H1 (cell line): ENCODE measurements at places on chromosomes 16 and 17. TPM values are rescaled to one million over a fixed set of nuclear protein-coding genes. Genes with fewer than 3 reads are reported as not detected.
A peak's percentile ranks its signal among the peaks of the same experiment; 100 is the strongest.

Gene KRTAP3-1
- not detected in 2 replicates for total RNA-seq

Gene PTX4
- total RNA-seq: not detected in 2 replicates

Gene ROGDI
- 27.4 and 29.9 TPM in 2 replicates for total RNA-seq

DNA sequence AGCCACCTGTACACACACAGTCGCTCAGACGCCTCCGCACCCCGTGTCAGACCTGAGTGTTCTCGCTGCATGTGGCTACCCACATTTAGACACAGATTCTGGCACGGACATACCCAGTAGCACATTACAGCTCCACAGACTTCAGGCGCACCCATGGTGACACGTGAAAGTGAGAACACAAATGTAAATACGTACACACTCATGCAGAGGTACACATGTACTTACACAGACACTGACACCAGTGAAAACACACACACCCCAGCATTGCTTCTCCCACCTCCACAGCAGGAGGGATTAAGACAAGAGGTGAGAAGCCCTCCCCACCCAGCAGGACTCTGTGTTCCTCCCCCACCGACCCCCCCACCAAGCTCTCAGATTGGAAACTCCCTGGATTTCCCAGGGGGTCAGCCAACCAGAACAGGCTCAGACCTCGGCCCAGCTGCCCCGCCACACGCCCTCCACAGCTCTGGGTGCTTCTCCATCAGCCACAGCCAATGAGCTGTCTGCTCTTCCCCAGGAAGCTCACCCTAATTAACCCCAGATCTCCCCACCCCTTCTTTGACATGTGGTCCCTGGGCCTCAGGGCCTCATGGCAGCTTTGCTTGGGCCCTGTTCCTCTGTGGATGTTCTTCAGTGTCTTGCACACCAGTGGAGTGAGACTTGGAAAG is 5.3 kb upstream of the FOXN1 start:
- no peak for DNase-seq

DNA sequence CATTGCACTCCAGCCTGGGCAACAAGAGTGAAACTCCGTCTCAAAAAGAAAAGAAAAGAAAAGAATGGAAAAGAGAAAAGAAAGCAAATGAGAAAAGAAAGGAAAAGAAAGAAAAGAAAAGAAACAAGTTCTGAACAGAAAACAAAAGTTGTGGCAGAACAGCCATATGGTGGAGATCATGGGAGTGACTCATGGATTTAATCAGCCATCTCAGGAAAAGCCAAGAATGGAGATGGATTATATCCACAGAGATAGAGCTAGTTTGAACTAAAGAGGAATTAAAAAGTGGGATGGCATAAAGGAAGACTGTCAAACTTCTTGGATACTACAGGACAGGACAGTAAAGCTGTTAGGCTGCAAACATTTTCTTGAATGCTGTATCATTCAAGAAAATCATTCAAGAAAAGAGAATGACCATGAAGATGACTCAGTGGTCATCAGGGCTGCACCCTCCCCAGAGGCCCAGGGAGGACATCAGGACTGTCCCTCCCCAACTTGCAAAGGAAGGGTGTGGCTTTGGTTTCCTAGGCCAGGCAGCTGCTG is 120.6 kb downstream of the USP22 start:
- no peak for DNase-seq

- DNase-seq: no peak
These were observed 20.4 kb downstream of the CCDC182 start for GRCh38 chr17:57724729-57725125.

DNA sequence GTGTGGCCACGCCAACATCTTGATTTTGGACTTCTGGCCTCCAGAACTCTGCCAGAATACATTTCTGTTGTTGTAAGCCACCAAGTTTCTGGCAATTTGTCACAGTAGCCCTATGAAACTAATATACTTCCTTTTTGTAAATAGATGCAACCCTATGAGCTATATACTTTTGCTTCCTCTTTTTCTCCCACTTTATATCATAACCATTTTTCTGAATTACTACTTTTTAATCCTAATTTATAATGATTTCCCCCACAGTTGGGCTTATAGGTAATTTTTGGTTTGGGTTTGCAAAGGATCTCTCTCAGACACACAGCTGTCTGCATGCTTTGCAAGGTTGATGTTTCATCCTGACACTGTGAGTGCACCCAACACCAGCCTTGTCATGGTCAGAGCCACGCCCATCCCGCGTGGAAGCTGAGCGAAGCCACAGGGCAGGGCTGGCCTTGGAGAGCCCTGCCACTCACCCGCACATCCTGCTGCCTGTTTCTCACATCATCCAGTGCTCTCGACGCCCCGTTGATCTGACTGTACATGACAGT is 5.8 kb downstream of the TRIM25 start:
- DNase-seq: no peak

- no peak for DNase-seq
These were observed 17.5 kb downstream of the ENDOV start for GRCh38 chr17:80432350-80432955.

- no peak for DNase-seq
These were observed 61.1 kb upstream of the CIBAR2 start for GRCh38 chr16:85173146-85173980.

- DNase-seq: no peak
These were observed 11.3 kb upstream of the COX10 start for GRCh38 chr17:14058051-14058450.

DNA sequence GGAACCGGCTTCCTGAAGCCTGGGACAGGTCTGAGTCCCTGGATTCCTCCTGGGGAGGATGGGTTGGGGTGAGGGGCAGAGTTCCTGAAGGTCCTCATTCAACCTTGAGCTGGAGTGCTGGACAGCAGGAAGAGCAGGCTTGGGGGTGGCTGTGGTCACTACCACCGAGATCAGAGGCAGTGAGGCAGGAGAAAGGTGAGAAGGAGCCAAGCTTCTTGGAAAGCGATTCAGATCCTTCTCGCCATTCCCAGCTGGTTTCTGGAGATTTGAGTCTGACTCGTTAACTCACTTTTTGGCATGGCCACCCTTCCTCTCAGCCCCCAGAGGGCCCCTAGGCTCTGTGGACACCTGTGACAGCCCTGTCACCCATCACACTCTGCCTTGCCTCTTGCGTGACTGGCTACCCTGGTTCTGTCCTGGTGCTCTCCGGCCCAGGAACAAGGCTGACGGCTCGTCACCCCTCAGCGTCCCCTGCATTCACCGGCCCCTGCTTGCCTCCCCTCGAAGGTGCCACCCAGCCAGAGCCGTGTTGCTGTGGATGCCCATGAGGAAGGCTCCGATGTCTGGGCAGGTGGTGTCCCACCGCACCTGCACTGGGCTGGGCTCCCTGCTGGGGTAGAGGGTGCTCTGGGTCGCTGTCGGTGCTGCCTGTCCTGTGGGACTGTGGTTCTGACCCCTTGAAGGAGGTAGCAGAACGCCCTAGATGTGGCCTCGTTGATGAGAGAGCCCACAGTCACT is 9.7 kb upstream of the TIMP2 start:
- DNase-seq: no peak

DNA sequence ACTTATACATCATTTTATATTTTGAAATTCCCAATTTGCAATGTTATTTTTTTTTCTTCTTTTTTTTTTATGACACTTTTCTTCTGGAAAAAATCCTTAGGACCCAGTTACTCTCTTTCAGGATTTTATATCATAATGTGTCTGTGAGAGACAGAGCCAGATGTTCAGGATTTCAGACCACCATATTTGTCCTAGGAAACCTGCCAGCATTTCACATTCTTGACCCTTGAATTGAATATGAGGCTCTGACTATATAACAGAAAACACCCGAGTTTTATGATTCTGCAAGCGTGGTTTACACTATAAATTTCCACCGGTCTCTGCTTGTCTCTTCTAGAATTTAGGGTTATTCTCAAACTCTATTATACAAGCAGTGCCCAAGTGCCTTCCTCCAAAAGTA is 621.0 kb downstream of the WWOX start:
- DNase-seq: no peak

DNA sequence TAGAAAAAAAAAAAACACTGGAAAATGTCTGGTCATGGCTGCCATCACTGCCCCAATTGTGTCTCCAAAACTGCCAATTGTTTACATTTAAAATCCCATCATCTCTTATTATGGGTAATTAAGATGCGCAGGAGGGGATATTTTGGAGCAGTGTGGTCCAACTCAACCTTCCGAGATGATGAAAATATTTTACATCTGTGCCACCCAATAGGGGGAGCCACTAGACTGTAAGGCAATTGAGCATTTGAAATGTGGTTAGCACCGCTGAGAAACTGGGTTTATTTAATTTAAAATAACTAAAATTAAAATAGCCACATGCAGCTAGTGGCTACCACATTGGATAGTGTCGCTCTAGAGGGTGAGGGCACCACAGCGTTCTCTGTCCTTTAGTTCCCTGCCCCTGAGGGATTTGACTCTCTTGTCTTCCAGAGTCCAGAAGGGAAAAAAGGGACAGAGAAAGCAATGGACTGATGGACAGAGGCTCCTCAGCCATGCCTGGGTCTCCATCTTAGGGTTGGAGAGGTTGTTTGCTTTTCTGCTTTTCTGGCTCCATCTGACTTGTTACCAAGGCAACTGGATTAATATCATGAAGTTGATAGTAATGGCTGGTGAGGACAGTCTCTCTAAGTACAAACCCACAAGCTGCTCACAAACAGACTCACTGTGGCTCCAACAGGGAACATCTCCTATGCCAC is 3.5 kb downstream of the MPO start:
- DNase-seq: no peak

DNA sequence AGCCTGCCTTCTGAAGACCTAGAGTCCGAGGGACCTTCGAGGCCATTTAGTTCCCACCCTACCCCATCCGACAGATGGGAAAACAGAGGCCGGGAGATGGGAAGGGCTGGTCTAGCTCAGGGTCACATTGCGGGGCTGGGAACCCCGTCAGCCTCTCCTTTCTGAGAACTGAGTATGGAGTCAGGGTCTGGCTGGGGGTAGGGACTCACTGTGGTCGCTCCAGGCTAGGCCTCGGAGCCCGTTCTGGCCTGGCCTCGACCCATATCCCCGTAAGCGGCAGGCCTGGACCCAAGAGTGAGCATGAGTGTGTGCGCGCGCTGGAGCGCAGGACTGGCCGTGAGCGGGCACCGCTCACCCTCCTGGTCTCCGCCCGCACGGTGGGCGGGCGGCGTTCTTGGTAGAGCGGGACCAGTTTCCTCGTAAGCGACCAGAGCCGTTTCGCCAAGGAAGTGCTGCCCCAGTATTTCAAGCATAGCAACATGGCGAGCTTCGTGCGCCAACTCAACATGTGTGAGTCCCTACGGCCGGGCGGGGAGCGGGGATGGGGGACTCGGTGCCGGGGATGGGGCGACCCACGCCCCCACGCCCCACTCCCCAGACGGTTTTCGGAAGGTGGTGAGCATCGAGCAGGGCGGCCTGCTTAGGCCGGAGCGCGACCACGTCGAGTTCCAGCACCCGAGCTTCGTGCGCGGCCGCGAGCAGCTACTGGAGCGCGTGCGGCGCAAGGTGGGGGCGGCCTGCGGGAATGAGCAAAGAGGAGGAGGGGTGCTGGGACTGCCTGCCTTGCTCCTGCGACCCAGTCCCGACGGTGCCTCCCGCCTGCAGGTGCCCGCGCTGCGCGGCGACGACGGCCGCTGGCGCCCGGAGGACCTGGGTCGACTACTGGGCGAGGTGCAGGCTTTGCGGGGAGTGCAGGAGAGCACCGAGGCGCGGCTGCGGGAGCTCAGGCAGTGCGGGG is 855 bp downstream of the HSF4 start:
- DNase-seq: no peak

- no peak for DNase-seq
These were observed 53.4 kb downstream of the ABCC12 start for GRCh38 chr16:48102083-48103008.

GRCh38 chr16:87700406-87701077 is 65.2 kb downstream of the KLHDC4 start:
- DNase-seq: no peak

DNA sequence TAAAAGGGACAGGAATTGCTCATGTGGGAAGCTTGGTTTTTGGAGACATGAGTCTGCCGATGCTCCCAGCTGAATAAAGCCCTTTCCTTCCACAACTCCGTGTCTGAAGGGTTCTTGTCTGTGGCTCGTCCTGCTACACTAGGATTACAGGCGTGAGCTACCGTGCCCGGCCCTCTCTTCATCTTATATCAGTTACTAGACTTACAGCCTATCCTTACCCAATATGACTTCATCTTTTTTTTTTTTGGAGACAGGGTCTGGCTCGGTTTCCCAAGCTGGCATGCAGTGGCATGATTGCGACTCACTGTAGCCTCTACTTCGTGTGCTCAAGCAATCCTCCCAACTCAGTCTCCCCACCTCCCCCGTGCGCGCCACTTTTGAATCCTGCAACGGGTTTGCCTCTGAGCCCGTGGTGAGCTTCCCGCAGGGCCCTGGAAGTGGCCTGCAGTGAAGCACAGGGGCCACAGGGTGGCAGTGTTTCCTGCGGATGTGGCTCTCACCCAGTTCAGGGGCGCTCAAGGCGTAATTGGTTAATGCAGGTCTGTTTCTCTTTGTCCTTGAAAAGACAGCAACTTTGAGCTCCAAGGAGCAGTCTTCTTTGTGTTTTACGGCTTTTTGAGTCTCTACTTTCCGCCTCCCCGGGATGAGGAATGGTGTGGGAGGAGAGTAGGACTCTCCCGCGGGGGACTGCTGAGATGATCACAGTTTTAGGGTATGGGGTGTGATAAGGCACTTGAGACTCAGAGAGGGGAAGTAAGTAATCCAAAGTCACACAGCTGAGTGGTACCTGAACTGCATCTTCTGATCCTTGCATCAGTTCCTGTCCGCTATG is 22.7 kb upstream of the GPRC5B start:
- DNase-seq: peak; percentile 93

DNA sequence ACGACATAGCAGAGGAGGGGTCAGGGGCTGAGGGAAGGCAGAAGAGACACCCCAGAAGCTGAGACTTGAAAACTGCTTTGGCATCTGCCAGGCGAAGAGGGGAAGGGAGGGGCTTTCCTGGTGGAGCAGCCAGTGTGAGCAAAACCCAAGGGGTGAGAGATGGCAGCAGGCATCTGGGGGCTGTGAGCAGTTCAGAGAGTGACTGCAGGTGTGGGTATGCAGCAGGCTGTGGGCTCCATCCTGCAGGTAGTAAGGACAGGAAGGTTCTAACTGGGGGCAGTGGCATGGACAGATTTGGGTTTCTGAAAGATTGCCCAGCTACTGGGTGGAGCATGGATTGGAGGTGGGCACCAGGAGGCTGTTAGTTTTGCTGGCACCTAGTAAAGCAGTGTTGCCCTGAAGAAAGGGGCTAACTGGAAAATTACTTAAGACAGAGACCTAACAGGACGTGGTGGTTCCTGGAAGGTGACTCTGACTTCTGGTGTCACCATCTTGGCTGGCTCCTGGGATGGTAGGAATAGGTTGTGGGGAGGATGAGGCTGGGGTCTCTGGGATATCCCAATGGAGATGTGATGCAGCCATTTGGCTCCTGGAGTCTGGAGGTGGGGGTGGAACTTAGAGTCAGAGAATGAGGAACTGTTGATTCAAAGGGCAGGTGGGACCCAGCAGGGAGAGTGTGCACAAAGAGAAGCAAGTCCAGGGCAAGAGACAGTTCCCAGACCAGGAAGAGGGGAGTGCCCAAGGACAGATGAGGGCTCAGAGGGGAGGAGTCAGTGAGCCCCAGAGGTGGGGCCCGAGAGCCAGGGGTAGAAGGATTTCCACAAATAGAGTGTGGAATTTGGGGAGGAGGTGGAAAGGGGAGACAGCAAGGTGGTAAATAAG is 11.2 kb downstream of the BCL7C start:
- no peak for DNase-seq

- peak; percentile 83 for DNase-seq
These were observed 985 bp upstream of the FZD2 start for GRCh38 chr17:44556166-44556831.
